GM23338 (cell line): ENCODE measurements at places on chromosomes 7 and 10. TPM values are rescaled to one million over a fixed set of nuclear protein-coding genes. Genes with fewer than 3 reads are reported as not detected.

Gene DGKI
- polyA plus RNA-seq = 0.16 and 0.40 TPM in 2 replicates

Gene STEAP4
- 0.06 TPM in 1 of 2 replicates, not detected in the other for polyA plus RNA-seq

Gene SFTPA1
- not detected in 2 replicates for polyA plus RNA-seq

Gene ERVW-1
- not detected in 2 replicates for polyA plus RNA-seq

Gene ASB10
- polyA plus RNA-seq = not detected in 2 replicates

Gene NME8
- polyA plus RNA-seq = 0.83 and 1.3 TPM in 2 replicates

Gene PTPRE
- polyA plus RNA-seq = 0.34 and 3.0 TPM in 2 replicates

Gene SPACDR
- 0.42 TPM in 1 of 2 replicates, not detected in the other for polyA plus RNA-seq

Gene ZNF727
- polyA plus RNA-seq = not detected in 2 replicates

Gene STAG3
- polyA plus RNA-seq = 4.1 and 4.7 TPM in 2 replicates

Gene PRSS37
- polyA plus RNA-seq = 0.23 and 0.58 TPM in 2 replicates

Gene SHTN1
- polyA plus RNA-seq = 6.7 and 8.0 TPM in 2 replicates
